Activated CD8-positive, alpha-beta memory T cell treated with anti-CD3 and anti-CD28 coated beads for 36 hours (primary cell): ENCODE measurements at places on chromosomes 2 and 18. TPM values are rescaled to one million over a fixed set of nuclear protein-coding genes. Genes with fewer than 3 reads are reported as not detected.

ALK gene
- not detected for total RNA-seq

DPYSL5 gene
- total RNA-seq: not detected

VWA3B gene
- not detected for total RNA-seq

OTOS gene
- total RNA-seq: not detected

ANKRD30B gene
- not detected for total RNA-seq

CKAP2L gene
- 23.0 TPM for total RNA-seq

CDH20 gene
- total RNA-seq: 0.06 TPM
